Stimulated activated CD8-positive, alpha-beta memory T cell treated with anti-CD3 and anti-CD28 coated beads, Interleukin-15, amount 100 ng/mL, for 4 hours (primary cell): ENCODE measurements at places on chromosomes 2 and 18.

- DNase-seq: no peak
These were observed 63.0 kb downstream of the DYSF start for GRCh38 chr2:71516253-71516888.

DNA sequence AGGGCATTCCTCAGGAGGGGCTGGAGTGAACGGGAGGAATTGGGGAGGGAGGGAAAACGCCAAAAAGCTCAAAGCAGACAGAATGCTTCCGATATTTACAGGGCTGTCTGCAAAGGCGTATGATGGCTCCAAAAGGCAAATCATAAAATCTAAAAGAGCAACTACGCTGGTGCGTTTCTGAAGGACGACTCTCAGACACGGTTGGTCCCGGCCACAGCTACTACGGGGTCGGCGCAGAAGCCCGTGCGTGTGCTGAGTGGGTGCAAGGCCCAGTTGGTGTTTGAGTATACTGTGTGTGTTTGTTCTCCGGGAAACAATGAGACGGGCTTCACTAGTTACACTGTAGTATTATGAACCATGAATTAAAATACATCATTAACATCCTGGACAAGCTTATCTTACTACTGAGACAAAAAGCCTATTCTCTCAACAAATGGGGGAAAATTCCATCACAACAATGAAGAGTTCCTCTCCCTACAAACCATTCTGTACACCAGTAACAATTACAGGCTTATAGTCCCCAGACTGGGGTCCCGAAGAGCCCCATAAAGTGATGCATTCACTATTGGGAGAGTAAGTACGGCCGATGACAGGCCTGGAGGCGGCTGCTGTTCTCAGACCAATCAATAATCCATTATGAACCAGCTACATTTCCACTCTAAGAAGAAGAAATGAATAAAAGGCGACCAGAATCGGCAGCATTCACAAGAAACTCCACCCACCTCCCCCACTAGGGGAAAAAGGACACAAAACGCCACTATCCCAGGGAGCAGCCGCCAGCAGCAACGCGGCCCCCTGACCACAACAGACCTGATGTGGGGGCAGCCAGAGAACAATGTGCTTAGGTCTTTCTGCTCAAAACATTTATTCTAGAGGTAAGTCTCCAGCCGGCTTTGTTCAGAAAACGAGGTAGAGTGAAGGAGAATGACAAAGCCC lies 43.4 kb downstream of the ZNF516 start:
- DNase-seq: no peak

DNA sequence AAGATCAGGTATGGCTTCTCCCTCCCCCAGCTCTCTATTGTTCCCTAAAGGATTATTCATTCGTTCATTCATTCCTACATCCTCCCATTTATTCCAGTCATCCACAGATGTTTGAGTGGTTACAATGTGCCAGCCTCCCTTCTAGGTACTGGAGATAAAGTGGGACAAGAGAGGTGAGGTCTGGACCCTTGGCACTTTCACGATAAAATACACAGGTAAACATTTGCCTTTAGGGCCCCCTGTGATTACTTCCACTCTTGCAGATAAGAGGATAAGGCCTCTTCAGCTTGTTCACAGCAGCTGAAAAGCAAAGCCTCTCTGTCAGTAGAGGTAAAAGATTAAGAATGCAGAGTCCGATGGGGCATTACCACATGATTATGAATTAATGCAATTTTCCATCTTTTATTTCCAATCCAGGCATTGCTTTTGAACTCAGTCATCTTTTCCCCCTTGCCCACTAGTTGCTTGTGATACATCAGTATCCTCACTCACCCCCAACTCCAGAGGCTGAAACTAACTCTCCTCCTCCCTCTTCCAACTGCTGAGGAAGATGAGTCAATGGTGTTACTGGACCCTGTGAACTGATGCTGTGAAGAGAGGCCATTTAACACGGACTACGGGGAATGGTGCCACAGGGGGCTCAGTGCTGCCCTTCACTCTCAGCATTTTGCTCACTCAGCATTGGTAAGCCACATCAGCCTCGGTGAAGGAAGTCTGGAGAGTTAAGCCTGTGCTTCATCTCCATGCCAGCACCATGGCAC lies 1.1 kb upstream of the DPP4 start:
- no peak for DNase-seq

GRCh38 chr18:45103319-45104048 lies 422.8 kb downstream of the SETBP1 start:
- no peak for DNase-seq

DNA sequence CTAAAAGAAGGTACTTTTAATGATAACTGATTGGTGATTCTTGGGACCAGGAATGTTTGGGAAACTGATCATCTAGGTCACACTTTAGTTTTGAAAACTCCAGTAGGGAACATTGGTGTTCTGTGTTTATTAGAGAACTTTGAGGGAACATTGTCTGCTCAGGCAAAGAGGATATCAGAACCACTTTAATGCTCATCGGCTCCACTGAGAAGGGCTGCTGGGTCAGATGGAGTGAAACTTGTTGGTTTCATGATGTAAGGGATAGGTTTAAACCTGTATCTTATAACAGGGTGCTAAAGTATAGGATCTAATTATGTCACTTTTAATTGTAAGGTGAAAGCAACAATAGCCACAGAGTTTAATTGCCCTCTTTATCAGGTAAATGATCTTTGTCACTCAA lies 14.2 kb upstream of the POLI start:
- DNase-seq: no peak

GRCh38 chr18:44130376-44130942 lies 550.2 kb upstream of the SETBP1 start:
- no peak for DNase-seq

DNA sequence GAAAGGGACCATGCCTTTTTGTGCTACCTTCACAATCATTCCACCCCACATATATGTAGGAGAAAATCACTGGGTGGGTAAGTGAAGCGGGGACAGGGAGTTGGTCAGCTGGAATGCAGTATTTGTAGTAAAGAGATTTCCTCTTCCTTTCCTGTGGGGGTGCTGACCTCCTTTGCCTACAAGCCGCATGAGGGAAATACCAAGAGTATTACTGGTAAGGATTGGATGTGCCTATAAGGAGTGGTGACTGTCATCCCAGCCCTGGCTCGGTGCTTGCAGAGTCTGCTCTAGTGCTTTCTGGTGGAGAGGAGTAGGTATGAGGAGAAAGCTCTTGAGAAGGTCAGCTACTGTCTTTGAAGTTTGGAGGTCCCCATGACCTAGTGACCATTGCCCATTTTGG lies 324.6 kb downstream of the HRH4 start:
- no peak for DNase-seq

- no peak for DNase-seq
These were observed 63.7 kb upstream of the FAM110C start for GRCh38 chr2:109998-110397.

- DNase-seq: no peak
These were observed 58.5 kb upstream of the PARD3B start for GRCh38 chr2:204486805-204487204.

- no peak for DNase-seq
These were observed 48.2 kb upstream of the CCDC141 start for GRCh38 chr2:179098080-179098689.

DNA sequence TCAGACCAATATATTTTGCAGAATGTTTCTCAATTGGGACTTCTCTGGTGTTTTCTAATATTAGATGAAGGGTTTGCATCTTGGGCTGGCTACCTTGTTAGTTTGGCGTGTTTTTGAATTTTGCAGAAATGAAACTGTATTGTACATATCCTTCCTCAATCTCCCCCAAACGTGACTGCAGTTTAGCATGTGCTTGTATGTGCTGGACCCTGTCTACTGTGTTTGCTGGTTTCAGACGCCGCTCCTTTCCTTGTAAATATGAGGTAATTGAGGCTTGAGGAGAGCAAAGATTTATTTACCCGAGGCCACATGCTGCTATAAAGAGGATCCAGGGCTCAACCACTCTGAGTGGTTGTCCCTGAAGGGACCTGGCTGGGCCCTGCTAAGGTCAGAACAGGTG lies 57.2 kb downstream of the NGEF start:
- no peak for DNase-seq
